Activated CD4-positive, alpha-beta T cell treated with anti-CD3 and anti-CD28 coated beads for 1 hour (primary cell): ENCODE measurements at places on chromosomes 2 and 18.

DNA sequence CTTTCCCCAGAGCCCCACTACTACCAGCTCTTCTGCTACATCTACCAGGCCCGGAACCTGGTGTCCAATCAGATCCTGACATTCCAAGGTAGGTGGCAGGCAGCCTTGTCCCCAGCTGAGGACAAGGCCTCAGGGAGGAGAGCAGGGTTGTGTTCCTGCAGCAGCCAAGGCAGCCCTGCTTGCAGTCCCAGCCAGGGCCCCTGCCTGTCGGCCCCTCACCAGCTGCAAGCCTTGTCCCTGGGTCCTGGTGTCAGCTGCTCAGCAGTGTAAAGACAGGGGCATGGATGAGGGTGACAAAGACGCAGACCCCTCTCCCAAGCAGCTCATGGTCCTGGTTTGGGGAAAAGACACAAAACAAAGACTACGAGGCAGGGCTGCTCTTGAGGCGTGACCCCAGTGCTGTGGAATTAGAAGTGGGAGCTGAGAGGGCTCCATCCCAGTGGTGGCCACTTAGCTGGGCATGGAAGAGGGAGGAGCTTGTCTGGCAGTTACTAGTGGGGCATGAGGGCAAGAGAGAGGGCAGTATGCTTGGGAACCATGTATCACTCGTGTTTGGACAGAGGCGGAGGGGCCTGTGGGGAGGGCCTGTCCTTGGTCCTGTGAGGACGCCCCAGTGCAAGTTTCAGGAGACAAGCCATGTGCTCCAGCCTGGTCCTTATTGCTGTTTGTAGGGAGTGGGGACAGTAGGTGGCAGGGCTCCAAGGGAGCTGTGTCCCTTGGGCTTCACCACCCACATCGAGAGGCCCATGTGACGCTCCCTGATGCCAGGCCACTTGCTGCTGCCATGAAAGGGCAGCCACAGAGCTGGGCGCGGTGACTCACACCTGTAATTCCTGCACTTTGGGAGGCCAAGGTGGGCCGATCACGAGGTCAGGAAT lies 47.5 kb downstream of the LMAN2L start:
- no peak for DNase-seq

GRCh38 chr2:75788902-75789301 lies 78.2 kb upstream of the GCFC2 start:
- DNase-seq, result no peak

GRCh38 chr2:186307871-186308270 lies 178.2 kb upstream of the ZC3H15 start:
- no peak for DNase-seq

DNA sequence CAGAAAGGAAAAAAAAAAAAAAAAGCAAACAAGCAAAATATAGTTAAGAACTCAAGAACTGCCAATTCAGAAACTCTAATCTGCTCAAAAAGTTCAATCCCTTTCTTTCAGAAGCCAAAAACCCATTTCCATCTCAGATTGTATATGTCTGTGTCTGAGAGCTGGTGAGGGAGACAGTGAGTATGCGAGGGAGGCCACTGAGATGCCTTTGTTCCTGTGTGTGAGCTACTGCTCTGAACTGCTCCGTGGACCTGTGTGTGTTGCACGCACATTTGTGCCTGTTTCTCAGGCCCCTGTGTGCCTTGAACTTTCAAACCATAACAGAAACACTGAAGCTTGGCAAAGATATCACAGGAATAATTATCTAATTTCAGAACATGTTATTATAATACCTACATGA lies 2.5 kb upstream of the PKDCC start:
- DNase-seq, result no peak

- no peak for DNase-seq
Observed at GRCh38 chr2:39380525-39381150, 56.4 kb downstream of the MAP4K3 start.

DNA sequence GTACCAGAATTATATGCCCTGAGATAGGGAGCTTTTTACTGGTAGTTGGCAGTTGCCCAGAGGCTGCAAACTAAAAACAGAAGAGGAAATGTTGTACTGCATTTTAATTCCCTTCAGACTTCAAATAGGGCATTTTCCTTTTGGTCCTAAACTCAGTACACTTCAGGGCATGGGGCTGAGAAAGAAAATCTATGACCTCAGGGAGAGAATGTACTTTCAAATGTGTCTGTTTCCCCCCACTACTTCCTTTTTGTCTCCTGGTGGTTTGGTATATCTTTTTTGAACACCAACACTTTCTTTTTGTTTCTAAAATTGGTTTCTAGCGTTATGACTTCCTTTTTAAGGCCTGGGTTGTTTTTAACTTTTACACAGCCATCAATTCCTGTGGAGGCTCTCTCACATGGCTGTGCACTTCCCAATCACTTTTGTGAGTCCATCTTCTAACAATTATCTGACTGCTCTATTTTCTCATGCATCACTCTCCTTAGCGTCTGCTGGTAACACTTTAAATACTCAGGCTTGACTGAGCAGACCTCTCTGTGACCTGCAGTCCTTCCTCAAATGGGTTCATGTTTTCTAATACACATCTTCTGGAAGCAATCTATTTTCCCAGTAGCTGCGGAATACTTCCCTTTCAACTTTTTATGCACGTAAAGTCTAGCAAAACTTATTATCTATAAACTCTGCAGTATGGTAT lies 596.0 kb downstream of the LRP1B start:
- DNase-seq, result no peak

DNA sequence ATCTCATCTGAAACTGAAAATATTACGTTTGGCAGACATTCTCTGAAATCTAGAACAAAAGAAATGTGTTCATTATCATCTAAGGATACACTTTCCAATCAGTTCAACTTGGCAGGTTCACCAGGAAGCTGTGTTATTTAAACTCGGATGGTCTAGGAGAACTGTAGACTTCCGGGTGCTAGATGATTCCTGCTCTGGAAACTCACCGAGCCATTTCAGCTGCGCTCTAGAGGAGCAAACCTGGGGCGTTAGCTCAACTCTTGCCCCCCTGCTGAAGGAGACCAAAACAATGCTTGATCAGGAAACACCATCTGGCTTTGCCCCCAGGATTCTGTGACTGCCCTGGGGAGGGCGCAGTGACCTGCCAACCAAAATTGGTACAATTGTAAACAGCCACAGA lies 22.9 kb downstream of the MLPH start:
- DNase-seq, result no peak

- DNase-seq, result no peak
Observed at GRCh38 chr2:108602422-108602821, 68.2 kb downstream of the LIMS1 start.

DNA sequence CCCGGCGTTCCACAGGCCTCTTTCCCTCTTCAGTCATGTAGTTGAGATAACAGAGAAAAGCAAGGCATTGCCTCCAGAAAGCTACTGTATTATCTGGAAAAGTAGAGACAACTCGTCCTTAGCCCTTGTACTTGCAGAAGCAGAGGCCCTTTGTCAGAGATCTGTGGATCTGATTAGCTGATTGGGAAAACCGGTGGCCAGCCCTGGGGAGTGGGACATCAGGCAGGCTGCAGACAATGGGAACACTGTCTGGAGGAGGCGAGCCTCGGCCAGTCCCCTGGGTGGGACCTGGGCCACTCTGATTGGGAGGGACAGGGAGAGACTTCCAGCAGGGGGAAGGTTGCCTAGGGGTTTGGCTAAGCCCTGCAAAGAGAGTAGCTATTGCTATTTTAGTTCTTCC lies 1.2 kb upstream of the MC2R start:
- DNase-seq, result no peak

DNA sequence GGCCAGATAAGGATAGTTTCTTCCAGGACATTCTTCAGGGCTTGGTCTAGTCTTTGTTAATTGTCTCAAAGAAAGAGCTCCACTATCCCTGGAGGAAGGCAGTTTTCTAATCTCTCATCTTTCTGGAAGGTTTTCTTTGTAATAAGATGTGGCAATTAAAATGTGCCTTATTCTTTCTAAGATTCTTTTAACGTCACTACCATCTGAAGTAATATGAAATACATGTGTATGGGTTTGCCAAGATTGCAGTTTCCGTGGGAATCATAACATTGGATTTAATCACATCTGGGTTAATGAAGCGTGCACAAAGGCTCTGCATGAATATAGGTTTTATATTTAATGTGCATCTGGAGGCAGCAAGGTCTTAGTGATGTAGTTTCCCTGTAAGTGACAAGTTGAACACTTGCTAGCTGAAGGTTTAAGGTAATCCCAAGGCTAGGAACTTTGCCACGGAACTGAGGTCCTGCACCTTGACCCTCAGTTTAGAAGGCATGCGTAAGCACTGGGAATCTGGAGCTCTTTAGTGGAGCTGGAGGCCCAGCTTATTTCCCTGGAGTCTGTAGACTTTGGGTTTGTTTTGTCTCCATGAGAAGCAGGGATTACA lies 25.7 kb downstream of the DIS3L2 start:
- DNase-seq, result no peak

DNA sequence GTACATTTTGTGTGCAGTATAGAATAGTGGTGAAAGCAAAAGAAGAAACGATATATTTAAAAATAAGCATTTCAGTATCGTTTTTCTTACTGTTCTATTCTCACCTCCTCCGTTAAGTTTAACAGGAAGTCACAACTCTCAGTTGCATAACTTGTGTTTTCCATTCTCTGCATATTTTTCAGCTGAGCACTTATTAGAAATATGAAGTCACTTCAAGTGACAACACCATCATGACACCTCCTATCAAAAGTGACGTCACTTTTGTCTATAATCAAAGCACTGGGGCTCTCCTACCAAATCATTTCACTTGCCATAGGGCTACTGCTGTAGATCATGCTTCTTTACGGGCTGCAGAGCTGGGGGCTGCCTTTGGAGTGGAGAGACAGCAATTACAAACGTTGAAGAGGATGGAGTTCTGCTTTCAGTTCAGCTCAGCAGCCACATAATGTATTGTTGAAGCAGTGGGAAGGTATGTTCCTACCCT lies 36.3 kb downstream of the STAT4 start:
- no peak for DNase-seq

DNA sequence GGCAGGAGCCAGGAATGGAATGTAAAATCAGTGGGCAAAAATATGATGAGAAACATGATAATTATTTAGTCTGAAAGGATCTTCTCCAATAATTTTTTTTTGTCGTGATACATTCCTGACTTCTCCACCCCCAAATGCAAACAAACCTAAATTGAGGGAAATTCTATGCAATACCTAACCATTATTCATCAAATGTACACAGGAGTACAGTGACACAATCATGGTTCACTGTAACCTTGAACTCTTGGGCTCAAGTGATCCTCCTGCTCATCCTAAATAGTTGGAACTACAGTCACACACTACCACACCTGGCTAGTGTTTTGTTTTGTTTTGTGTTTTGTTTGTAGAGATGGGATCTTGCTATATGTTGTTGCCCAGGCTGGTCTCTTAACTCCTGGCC lies 46.5 kb downstream of the RAB10 start:
- no peak for DNase-seq

- no peak for DNase-seq
Observed at GRCh38 chr2:216696751-216697560, 1.6 kb upstream of the IGFBP5 start.

DNA sequence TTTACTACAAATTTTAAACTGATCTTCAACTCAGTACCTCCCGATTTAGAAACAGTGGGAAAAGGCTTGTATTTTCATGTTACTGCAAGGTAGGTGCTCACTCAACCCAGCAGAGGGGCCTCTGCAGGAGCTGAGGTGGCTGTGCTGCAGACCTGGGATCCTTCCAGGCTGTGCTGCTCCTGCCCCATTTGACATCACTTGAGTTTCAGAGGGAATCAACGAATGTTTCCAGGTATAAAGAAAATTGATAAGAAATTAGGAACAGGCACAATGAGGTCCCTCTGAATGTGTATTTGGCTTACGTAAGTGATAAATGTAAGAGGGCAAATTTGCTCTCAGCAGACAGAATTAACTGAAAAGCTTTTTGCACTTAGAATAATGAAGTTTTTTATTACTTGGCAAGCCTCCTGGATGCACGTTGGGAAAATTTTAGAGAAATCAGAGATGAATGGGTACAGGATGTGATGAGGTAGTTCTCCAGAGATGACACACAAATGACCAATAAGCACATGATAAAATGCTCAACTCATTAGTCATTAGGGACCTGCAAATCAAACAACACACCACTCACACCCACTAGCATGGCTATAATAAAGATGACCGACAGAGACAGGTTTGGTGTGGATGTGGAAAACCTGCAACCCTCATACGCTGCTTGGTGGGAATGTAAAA lies 114.0 kb downstream of the NOL10 start:
- no peak for DNase-seq

DNA sequence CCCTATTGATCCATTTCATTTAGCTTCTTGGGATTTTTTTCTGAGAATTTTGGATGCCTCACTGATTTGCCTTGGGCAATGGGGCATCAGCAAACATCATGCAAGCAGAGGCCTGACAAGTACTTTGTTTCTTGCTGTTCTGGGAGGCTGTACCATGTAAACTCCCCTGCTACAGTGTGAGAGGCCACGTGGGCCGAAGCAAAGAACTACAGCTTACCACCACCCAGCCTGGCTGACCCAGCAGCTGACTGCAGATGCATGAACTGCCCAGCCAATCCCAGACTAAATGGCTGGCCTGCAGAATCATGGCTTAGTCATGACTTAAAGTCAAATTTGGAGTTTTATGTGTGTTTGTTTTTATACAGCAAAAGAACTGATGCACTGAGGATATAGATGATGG lies 579.9 kb downstream of the CNTNAP5 start:
- DNase-seq, result no peak

GRCh38 chr2:101516823-101517690 lies 42.1 kb upstream of the RFX8 start:
- no peak for DNase-seq

GRCh38 chr2:150271952-150272802 lies 215.3 kb downstream of the RND3 start:
- DNase-seq, result no peak

- no peak for DNase-seq
Observed at GRCh38 chr2:236244256-236244655, 19.9 kb downstream of the ASB18 start.

DNA sequence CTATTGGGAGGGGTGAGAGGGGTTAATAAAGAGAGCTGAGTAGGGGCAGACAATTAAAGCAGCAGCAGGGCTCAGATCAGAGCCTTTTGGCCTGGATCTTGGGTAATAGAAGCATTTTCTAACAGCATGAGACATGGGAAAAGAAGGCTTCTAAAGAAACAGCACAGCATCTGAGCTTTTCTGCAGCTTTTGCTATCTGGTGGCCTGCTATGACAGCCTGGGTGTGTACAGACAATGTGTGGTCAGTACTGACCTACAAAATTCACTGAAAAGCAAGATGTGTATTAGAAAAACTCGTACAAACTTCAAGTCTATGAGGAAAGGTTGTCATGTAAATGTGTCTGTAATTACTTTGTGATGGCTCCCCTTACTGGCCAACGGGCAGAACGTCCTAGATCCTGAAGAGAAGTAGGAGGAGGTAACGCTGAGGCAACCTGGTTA lies 95.6 kb downstream of the GALNT3 start:
- no peak for DNase-seq

DNA sequence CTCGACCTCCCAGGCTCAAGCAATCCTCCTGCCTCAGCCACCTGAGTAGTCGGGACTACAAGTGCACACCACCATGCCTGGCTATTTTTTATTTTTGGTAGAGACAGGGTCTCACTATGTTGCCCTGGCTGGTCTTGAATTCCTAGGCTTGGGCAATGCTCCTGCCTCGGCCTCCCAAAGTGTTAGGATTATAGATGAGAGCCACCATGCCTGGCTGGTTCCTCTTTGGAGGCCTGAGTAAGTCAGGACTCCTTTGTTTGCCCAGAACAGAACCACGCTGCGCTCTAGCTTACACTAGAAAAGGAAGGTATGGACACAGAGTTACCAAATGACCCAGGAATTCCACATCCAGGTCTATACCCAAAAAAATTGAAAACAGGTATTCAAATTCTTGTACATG lies 135.9 kb upstream of the SLC1A4 start:
- no peak for DNase-seq
